EH (cell line): ENCODE measurements at places on chromosomes 3 and 15.

DNA sequence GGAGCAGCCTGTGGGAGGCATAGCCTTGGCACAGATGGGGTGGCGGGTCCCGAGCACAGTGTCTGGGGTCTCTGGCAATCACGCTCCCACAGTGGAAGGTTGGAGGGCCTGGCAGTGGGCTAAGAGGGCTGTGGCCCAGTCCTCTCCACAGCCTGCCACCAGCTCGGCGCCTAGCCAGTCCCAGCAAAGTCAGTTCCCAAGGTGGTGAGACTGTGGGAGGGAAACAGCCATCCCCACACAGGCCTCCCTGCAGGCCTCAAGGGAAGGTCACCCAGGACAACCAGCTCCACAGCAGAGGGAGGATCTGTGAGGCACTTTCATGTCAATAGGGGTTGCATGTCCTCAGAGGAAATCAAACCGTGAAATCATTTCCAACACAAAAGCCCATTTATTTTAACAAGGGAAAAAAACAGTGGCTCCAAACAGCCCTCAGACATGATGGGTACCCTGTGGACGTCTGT is 27.6 kb upstream of the LIMD1 start:
- DNase-seq, result no peak

- DNase-seq, result no peak
Measured at GRCh38 chr15:70545526-70545925, 217.8 kb downstream of the UACA start.

DNA sequence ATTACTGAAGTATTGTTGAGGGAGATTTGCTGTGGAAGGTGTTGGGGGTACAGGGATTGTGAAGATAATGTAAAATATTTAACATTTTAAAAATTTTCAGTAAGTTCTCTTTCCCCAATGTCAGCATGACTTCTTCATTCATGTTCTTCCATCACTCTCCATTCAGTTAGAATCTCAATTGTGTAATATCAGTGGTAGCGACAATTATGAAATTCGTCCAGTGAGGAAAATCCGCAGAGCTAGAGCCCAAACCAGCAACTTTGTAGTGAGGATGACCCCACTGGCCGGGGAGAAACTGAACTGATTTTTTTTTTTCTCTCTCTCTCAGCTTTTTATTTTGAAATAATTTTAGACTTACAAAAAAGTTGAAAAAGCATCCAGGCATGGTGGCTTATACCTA is 171.7 kb downstream of the PGPEP1L start:
- DNase-seq, result no peak

DNA sequence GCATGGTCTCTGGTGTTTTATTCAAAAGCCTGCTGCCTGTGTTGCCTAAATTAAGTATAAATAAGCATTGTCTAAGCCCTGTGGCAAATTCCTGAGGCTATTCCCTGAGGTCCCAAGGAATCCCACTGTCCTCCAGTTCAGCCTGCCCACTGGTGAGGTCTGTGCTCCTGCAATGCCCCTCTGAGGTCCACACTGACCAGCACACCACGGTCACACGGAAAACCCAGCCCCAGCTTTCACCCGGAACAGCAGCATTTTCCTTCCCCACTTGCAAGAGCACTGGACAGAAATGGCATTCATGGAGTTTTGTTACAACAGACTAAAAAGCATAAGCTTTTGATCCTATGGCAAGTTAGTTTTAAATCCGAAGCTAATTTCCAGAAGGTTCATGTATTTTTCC is 234.0 kb downstream of the KLF13 start:
- DNase-seq, result no peak

DNA sequence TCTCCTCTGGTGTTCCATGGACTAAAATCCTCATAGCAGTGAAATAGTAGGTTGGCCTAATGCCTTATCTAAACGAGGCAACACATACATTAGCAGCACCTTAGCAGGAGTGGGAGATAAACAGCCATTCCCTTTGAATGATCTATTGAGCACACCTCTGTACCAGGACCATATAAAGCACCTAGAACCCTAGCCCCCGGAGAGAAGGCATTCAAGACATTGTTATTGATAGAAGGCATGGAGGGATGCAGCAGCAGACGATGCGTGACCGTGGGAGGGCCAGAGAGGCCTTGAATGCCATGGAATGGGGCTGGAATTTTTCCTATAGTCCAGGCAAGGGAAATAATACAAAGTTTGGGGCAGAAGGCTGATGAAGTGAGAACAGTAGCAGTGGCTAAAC is 6.6 kb upstream of the SEMA5B start:
- DNase-seq, result no peak

GRCh38 chr15:66917904-66918448 is 147.4 kb upstream of the SMAD3 start:
- no peak for DNase-seq
